ENCODE measurements at places on chromosomes 2 and 18.

DNA sequence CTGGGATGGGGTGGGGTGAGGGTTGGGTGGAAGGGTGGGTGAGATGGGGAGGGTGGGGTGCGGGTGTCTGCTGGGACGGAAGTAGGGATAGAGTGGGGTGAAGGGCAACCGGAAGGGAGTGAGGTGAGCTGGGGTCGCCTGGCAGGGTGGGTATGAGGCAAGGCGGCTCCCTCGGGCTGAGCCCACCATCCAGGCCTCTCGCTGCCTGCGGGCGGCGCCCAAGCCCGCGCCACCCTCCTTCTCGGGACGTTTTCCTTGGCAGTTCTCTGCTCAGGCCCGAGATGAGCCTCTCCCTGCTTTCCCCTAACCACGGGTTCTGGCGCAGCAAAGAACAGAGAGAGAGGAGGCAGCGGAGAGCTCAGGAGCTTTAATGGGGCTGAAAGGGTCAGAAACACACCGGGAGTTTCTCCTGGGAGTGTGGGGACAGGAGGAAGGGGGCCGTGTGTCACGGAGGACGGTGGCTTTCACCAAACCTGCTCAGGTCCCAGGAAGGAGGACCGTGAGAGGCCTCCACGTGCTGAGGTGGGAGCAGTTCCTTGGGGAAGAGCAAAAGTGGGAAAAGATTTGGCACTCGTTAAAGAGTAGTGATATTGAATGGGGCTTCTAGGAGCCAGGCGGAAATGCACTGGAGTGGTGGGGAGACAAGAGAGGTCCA lies 4.1 kb downstream of the FEV start:
- peak; percentile 58 for DNase-seq

DNA sequence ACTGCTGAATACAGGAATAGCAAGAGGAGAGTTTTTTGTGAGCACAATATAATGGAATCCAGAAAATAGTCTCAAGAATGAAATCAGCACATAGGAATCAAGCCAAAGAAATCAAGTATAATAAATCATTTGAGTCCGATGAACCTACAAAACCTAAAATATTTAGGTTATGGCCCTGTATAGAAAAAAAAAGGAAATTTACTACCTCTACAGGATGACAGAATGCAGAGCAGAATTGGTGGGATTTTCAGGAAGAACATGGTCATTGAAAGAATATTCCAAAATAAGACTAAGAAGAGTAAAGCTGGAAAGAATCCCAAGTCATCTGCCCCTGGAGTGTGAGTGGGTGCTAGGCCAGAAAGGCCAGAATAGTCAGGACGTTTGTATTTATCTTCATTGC lies 1041.2 kb upstream of the CDH2 start:
- no peak for DNase-seq

DNA sequence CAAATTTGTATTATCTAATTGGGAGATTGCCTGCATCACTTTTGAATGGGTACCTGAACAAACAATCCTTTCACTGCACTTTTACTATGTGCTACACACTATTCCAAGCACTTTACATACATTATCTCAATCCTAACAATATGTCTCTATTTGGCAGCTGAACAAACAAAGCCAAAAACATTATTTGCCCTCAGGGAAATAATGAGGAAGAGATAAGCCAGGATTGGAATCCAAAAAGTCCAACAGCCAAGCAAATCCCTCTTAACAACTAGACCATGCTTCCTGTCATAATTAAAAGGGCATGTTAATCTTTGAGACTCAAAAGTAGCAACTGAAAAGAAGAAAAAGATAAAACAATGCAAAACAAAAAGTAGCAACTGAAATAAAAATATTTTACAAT lies 32.1 kb downstream of the RPRD1A start:
- DNase-seq, result no peak

GRCh38 chr2:159151198-159152127 lies 135.0 kb downstream of the WDSUB1 start:
- no peak for DNase-seq

GRCh38 chr18:56516789-56517188 lies 121.6 kb downstream of the TXNL1 start:
- no peak for DNase-seq

DNA sequence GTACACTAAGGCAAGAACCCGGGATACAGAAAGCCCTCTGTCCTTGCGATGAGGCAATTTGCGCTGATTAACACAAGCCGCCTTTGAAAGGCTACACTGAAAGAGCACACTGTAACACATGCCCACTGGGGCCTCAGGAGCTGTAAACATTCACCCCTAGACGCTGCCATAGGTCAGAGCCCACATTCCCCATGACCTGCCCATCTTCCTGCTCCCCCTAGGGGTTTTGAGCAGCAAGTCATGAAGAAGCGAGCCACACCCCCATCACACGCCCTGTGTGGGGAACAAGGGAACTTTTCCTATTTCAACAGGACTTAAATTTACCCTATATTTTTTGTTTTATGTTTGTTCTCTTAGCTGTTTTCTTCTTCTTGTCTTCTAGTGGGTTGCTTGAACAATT lies 47.8 kb upstream of the SLC4A10 start:
- DNase-seq, result no peak

DNA sequence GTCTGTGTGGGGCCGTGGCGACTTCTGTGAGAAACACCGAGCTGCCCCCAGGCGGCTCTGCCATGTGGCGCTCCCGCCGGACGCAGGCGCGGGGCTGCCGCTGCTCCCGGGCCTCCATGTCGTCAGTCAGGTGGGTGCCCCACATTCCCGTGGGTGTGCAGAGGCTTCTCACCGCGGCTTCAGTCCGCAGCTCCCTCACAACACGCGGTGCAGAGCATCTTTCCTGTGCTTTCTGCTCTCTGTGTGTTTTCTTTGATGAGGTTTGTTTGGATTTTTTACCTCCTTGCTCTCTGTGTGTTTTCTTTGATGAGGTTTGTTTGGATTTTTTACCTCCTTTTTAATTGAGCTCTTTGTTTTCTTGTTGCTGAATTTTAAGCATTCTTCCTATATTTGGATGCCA lies 13.0 kb downstream of the AQP12A start:
- DNase-seq, result no peak

- DNase-seq, result peak; percentile 93
These were observed 217.2 kb downstream of the TNS1 start for GRCh38 chr2:217785544-217786045.

DNA sequence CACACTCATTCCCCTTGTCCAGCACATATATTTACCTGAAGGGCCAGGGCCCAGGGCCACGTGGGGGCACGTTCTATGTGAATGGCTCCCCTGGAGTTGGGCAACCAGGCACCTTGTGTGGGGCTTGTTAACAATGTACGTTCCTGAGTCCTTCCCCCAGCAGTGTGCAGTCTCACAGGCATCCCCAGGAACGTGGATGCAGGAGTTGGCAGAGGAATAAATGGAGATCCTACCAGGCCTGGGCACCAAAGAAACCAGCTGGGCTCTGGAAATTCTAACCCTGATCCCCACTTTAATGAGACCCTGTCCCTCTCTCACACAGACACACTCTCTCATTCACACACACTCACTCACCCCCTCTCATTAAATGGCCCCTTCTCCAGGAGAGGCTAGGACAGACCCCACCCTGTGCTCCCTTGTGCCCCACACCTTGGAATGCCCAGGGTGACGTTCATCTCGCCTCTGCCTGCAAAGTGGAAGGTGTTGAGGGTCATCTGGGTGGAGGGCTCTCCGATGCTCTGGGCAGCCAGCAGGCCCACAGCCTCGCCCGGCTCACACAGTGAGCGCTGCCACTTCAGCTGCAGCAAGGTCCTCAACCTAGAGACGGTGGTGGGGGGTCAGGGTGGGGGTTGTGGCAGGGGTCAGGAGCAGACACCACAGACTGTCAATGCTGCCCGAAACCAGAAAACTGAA lies 65.6 kb downstream of the POLR1A start:
- peak; percentile 54 for DNase-seq

GRCh38 chr18:62585274-62586150 lies 62.7 kb downstream of the ZCCHC2 start:
- DNase-seq, result no peak

- DNase-seq, result no peak
These were observed 748 bp downstream of the LIPG start for GRCh38 chr18:49562481-49563129.

DNA sequence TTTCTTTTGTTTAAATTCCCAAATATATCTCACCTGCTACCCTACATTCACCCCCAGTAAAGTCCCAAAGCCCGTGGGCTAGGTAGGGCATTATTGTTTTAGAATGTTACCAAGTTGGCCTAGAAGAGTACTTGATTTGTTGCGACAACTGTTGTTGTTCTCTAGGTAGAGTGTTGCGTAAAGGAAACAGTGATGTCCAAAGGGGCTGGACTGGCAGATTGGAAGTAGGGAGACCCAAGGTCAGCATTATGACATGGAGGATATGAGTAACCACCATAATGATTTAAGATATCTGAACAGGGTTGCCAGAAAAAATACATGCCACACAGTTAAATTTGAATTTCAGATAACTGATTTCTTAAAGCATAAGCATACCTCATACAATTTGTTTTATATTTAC lies 39.2 kb downstream of the SCN1A start:
- DNase-seq, result no peak

GRCh38 chr2:16407358-16407757 lies 258.3 kb downstream of the CYRIA start:
- DNase-seq, result no peak

DNA sequence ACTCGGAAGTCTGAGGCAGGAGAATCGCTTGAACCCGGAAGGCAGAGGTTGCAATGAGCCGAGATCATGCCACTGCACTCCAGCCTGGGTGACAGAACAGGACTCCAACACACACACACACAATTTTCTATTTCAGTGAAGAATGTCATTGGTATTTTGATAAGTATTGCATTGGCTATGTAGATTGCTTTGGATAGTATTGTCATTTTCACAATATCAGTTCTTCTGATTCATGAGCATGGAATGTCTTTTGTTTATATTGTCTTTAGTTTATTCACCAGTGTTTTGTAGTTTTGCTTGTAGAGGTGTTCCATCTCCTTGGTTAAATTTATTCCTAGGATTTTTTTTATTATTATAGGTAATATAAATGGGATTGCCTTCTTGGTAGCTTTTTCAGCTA lies 693.4 kb upstream of the SYT4 start:
- DNase-seq, result no peak

- no peak for DNase-seq
These were observed 93.4 kb upstream of the LDLRAD4 start for GRCh38 chr18:13125191-13125590.

DNA sequence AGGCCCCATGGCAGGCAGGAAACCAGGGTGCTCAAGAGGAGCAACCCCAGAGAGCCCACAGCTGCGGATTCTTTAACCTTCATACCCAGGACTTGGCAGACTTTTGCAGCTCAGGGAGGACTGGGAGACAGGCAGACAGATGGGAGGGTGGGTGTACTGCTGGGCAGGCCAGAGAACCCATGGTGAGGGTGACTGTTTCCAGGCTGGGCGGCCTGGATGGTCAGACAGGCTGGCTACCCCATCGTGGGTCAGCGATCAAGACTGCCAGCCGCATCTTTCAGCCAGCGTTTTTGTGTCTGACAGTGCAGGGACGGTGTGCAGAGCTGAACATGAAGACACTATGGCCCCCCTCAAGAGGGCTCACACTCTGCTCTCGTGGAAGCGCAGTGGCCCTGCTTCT lies 82.2 kb downstream of the MARCO start:
- DNase-seq, result no peak

DNA sequence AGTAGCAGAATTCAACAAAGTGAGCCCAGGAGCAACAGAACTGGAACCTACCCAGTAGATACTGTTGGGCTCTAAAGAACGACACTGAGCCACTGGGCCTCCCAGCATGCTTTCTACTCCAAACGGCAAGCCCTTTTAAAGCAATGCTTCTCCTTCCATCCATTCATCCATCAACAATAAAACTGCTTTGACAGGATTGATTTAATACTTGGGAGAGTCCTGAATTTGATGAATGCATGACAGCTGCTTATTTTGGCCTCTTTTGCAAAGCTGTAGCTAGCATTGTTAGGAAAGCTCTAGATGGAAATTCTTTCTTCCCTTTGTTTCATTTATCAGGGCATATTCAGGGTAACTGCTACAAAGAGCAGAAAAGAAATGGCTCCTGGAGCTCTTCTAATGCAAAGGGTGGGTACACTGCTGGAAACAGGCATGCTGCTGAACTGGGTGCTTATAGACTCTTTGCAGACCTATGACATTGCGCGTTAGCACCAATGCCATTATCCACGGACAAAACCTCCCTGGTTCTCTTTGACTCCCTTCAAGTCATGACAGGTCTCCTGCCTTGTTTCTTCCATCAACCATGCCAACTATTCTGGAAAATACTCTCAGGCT lies 138.4 kb upstream of the HNRNPA3 start:
- DNase-seq, result no peak

DNA sequence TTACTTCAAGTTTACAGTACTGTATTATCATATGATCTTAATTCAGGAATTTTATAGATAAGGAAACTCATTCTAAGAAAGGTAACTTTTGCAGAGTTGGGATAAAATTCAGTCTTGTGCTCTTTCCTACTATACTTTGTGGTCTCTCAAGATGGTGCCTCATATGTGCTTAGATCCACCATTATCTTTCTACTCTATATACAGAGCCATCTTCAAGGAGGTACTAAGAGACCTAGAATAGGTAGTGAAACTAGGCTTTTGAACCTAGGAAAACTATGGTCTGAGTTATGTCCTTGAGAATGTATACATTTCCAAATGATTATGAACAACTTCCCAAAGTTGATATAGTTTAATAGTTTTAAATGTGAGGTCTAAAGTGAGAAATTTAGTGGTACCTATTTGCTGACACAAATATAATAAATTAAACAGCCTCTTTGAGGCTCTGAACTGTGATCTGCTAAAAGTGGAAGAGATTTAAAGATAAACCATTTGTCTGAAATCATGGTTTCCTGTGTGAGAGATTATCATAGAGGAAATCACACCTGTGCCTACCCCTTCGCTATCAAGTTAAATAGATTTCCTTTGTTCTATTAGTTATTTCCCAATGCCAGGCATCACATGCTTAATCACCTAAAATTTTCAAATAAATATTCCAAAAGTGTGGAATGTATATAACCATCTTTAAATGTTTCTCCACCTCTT lies 27.2 kb downstream of the ACAA2 start:
- no peak for DNase-seq

DNA sequence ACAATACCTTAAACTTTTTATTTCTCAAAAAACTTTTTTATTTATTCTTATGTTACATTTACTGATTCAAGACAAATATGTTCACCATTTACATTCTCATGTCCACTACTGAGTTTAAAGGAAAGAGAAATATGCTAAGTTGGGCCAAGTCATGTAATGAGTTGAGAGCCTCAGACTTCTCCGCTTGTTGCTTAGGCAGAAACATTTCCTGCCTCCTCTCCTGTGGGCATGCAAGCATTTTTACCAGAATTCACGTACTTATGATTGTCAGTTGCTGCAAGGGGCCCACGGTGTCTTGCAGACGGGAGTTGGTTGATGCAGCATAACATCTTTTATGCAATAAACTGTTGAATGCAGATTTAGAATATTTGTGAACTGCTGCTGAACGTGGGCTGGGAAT lies 51.8 kb downstream of the MYO1B start:
- no peak for DNase-seq

GRCh38 chr18:6069103-6069502 lies 173.8 kb upstream of the TMEM200C start:
- no peak for DNase-seq

- no peak for DNase-seq
These were observed 37.6 kb downstream of the SMAD7 start for GRCh38 chr18:48913201-48913600.

- no peak for DNase-seq
These were observed 22.0 kb downstream of the SLC14A1 start for GRCh38 chr18:45745817-45746461.

GRCh38 chr2:46943881-46944798 lies 28.5 kb upstream of the MCFD2 start:
- no peak for DNase-seq

- DNase-seq, result peak; percentile 59
These were observed 129.9 kb upstream of the SMAD2 start for GRCh38 chr18:48060346-48060745.

- DNase-seq, result no peak
These were observed 144.3 kb upstream of the ZFP36L2 start for GRCh38 chr2:43370705-43371104.
